ENCODE measurements at places on chromosomes 3 and 15.

DNA sequence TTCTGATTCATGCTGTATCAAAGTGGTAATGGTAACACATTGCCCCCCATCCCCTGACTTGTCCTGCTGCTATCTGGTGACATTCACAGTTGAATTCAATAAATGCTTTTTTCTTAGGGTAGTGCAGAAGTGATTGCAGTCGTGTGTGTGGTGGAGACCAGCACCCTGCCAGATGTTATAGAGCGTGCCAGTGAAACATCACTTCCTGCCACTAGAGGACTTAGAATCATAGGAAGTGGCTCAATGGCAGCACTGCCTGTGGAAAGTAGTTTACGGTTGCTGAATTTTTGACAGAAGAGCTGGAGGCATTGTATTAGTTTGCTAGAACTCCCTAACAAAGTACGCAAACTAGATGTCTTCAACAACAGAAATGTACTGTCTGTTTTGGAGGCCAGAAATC is 37.4 kb upstream of the P2RY12 start:
- DNase-seq, result no peak

DNA sequence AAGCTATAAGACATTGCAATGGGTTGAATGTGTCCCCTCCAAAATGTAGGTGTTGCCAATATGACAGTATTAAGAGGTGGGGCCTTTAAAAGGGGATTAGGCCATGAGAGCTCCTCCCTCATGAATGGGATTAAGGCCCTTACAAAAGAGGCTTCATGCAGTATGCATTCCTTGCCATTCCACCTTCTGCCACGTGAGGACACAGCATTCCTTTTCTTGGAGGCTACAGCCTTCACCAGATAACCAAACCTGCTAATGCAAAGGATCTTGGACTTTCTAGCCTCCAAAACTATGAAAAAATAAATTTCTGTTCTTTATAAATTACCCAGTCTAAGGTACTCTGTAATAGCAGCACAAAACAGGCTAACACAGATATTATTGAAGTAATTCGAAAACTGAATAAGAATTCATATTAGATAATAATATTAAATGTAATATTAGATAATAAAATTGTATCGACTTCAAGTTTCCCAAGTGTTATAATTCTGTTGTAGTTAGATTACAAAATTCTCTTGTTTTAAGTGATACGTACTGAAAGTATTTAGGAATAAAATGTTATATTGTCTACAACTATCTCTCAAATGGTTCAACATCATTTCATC is 29.4 kb upstream of the ATP8B4 start:
- no peak for DNase-seq

- no peak for DNase-seq
Observed at GRCh38 chr3:129599607-129600006, 6.9 kb downstream of the PLXND1 start.

GRCh38 chr3:186994000-186994955 is 64.0 kb downstream of the ST6GAL1 start:
- no peak for DNase-seq

DNA sequence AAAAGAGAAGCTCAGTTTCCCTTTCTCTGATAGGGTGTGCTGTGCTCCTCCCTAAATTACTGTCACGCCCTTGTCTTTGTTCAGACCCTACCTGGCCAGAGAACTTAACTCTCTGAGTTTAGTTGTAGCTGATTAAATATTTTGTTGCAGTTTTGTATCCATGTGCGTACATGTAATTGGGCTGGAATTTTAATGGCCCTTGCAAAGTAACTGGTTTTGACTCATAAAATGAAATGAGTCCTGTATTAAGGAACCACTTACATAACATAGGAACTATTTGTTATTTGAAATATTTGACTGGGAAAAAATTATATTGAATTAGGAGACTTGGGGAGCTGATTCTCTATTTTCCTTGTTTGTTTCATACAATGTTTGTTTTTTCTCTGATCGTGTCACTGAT is 80.2 kb downstream of the LRRK1 start:
- no peak for DNase-seq

- DNase-seq, result no peak
Observed at GRCh38 chr15:35606450-35606779, 60.5 kb upstream of the DPH6 start.

DNA sequence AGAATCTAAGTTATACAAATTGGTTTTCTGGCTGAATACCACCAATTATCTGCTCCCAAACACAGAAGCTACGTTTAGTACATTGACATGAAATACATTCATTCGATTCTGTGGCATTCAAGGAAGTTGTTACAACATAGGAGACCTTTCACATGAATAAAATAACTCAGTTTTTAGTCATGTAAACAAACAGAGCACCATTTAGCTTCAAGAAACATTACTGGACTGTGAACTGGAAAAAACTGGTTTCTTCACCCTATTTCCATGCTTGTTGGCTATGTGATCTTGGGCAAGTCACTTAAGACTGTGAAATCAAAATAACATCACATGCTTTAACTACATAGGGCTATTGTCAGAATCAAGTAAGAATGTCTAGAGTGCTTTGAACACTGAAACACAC is 46.2 kb downstream of the NRG4 start:
- DNase-seq, result no peak

DNA sequence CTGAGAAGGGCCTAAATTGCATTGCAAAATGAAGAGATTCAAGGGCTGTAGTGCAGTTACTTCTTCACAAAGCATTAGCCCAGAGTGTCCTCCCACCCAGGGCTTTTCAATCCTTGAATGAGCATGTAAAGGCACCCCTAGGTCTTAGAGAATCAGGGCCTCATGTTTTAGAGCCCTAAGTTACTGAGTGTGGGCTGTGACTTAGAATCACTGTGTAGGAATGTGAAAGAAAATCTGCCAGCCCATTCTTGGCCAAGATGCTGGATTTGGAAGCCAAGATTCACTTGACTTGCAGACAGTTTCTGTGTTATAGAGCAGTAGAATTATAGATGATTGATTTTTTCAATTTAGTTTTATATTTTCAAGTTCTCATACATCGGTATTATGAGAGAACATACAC is 153.2 kb downstream of the MYRIP start:
- DNase-seq, result no peak
